Activated T-helper 17 cell treated with anti-CD3 and anti-CD28 coated beads, Interleukin-2, amount 50 U/mL, for 72 hours (primary cell): ENCODE measurements at places on chromosomes 3 and 15.

DNA sequence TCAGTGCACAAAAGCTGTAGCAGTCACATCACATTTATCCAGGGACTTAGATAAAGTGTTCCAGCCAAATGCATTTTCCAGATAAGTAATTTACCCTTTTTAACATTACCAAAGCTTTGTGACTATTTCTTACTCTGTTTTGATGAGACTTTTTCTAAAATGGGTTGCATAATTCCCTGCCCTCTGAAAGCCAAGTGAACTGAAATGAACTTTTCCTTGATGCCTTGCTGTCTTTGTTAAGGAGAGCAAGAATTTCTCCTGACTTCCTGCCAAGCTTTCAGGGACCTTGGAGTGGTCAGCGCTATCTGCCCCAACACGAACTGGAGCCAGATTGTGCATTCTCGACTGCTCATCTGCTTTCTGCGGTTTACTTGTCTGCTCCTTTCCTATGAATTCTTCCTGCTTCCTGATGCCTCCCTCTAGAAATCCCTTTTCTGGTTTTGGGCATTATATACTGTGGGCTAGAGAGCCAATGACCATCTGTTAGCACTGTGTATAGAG, 34.8 kb downstream of the EIF4E3 start:
- no peak for ATAC-seq
- H3K4me1 ChIP-seq, result no peaks in the 10 kb centered on the region
- no peaks in the 10 kb centered on the region for H3K27me3 ChIP-seq
- H3K27ac ChIP-seq, result no peak overlapping the region

- H3K36me3 ChIP-seq, result peaks cover 86% of the 10 kb centered on the region
- no peak overlapping the region for H3K4me3 ChIP-seq
- no peak for ATAC-seq
- peaks cover 14% of the 10 kb centered on the region for H3K4me1 ChIP-seq
- H3K27me3 ChIP-seq, result peaks cover 7% of the 10 kb centered on the region
Observed at GRCh38 chr3:45936261-45936660, 7.0 kb upstream of the CXCR6 start.

- H3K27me3 ChIP-seq, result peaks cover 15% of the 10 kb centered on the region
- H3K36me3 ChIP-seq, result no peaks in the 10 kb centered on the region
- no peak overlapping the region for H3K4me3 ChIP-seq
- H3K4me1 ChIP-seq, result no peaks in the 10 kb centered on the region
- no peak overlapping the region for H3K27ac ChIP-seq
Observed at GRCh38 chr15:75095594-75095993, 72.2 kb downstream of the PPCDC start.

GRCh38 chr3:106683953-106684620, 693.2 kb upstream of the CCDC54 start:
- H3K4me1 ChIP-seq, result no peaks in the 10 kb centered on the region
- H3K27ac ChIP-seq, result no peak overlapping the region
- H3K36me3 ChIP-seq, result no peaks in the 10 kb centered on the region
- H3K27me3 ChIP-seq, result peaks cover 18% of the 10 kb centered on the region
- no peak for ATAC-seq
- H3K4me3 ChIP-seq, result no peak overlapping the region

- H3K36me3 ChIP-seq, result no peaks in the 10 kb centered on the region
- no peak for ATAC-seq
- H3K27me3 ChIP-seq, result no peaks in the 10 kb centered on the region
- no peak overlapping the region for H3K4me3 ChIP-seq
- H3K27ac ChIP-seq, result no peak overlapping the region
Observed at GRCh38 chr3:85862893-85863455, 904.2 kb downstream of the CADM2 start.

DNA sequence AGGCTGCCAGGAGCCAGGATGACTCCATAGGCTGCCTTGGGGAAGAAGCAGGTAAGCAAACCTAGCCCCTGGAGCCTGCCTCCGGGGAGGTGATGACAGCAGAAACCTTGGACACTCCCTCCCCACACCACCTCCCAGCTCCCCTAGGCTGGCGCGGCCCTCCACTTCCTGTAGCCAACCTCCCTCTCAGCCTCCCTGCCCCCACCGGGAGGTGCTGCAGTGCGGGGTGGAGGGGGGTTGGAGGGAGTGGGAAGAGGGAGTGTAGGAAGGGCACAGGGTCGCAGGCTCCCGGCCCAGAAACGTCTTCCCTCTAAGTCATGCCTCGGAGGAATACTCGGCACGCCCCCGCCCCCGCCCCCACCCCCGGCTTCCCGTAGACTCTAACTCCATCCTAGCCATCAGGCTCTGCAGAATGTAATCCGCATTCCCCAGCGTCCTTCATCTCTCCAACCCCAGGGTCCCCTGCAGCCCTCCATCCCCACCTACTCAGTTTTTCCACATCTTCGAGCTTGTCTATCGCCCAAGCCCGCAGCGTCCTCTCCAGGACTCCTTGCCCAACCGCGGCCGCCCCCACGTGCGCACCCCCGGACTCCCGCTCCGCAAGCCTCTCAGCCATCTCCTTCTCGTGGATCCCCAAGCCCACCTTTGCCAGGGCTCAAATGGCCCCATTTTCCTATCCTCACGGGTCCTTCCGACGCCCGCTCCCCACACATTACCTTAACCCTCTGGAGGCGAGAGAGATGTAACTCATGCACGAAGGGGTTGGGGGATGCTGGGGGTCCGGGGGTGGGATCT, 528 bp downstream of the LPCAT4 start:
- peak; percentile 20 for ATAC-seq
- no peaks in the 10 kb centered on the region for H3K27me3 ChIP-seq
- H3K27ac ChIP-seq, result peak overlapping the region; percentile 86

GRCh38 chr3:60365360-60365759, 885.9 kb downstream of the FHIT start:
- H3K27ac ChIP-seq, result no peak overlapping the region
- H3K4me1 ChIP-seq, result no peaks in the 10 kb centered on the region
- H3K27me3 ChIP-seq, result peaks cover 10% of the 10 kb centered on the region
- peak; percentile 86 for ATAC-seq
- no peaks in the 10 kb centered on the region for H3K36me3 ChIP-seq

DNA sequence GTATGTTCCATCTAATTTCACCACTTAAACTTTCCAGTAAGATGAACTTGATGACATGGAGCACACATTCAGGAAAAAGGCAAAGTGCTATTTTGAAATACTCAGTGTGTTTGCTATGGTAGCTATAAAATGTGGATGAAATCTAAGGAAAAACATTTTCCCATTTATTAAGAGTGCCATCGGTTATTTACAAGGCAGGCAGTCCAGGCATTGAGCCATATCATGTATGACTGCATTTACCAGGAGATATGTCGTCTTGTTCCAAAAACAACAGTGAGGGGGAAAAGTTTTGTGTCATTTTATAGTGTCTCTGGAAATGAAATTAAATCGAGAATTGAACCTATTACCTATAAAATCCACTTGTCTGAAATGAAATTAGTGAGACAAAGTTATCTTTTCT, 13.7 kb downstream of the ANXA2 start:
- ATAC-seq, result no peak
- no peak overlapping the region for H3K4me3 ChIP-seq
- peaks cover 74% of the 10 kb centered on the region for H3K36me3 ChIP-seq
- H3K27ac ChIP-seq, result no peak overlapping the region

GRCh38 chr3:28291577-28291976, 50.2 kb downstream of the CMC1 start:
- H3K36me3 ChIP-seq, result peaks cover 11% of the 10 kb centered on the region
- ATAC-seq, result no peak
- peaks cover 6% of the 10 kb centered on the region for H3K4me1 ChIP-seq
- peak overlapping the region; percentile 49 for H3K27ac ChIP-seq
- no peaks in the 10 kb centered on the region for H3K27me3 ChIP-seq

- no peak overlapping the region for H3K4me3 ChIP-seq
- H3K4me1 ChIP-seq, result no peaks in the 10 kb centered on the region
- peaks cover 6% of the 10 kb centered on the region for H3K27me3 ChIP-seq
- no peaks in the 10 kb centered on the region for H3K36me3 ChIP-seq
Observed at GRCh38 chr3:107458871-107459270, 63.9 kb upstream of the BBX start.

GRCh38 chr3:112046599-112046998, 12.1 kb downstream of the TMPRSS7 start:
- no peak overlapping the region for H3K4me3 ChIP-seq
- H3K27me3 ChIP-seq, result peaks cover 1% of the 10 kb centered on the region
- no peak overlapping the region for H3K27ac ChIP-seq
- ATAC-seq, result no peak

DNA sequence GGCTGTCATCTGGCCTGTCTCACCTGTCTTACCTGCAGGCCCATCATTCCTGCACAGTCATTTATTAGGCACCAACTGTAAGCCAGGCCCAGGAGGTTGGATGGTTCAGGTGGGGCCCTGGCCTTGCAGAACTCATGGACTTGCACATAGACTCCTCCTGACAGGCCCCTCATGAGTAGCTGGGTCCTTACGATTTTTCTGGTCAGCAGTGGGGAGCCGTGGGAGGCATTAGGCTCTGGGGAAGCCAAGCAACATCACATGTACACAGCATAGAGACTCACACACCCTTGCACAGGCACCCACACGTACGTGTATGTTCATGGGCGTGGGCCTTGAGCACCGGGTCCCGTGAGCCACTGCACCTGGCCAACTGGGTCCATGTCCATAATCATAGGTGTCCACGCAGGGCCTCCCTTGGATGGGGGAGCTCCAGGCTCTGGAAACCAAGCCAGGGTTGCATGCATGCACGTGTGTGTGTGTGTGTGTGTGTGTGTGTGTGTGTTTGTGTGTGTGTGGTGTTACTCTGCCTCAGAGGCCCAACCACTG, 20.3 kb downstream of the CISH start:
- peak overlapping the region; percentile 97 for H3K27ac ChIP-seq
- H3K4me3 ChIP-seq, result peak overlapping the region; percentile 84
- H3K27me3 ChIP-seq, result no peaks in the 10 kb centered on the region
- peaks cover 49% of the 10 kb centered on the region for H3K36me3 ChIP-seq
- peak; percentile 13 for ATAC-seq
- H3K4me1 ChIP-seq, result peaks cover 38% of the 10 kb centered on the region

DNA sequence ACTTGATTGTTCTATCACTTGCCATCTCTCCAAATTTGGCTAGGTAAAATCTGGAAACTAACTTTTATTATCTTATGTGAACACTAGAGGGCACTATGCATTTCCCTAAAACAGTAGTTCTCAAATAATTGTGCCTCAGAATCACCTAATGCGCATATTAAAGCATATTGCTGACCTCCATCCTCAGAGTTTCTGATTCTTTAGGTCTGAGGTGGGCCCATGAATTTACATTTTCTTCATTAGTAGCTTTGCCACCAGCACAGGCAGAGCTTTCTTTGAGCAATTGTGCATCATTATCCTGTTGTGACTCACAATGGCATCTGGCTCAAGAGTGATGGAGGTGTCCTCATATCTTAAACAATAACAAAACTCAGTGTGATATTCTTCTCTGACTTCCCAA, 17.5 kb upstream of the BCHE start:
- H3K27ac ChIP-seq, result no peak overlapping the region
- no peak overlapping the region for H3K4me3 ChIP-seq
- no peaks in the 10 kb centered on the region for H3K27me3 ChIP-seq
- H3K4me1 ChIP-seq, result no peaks in the 10 kb centered on the region

DNA sequence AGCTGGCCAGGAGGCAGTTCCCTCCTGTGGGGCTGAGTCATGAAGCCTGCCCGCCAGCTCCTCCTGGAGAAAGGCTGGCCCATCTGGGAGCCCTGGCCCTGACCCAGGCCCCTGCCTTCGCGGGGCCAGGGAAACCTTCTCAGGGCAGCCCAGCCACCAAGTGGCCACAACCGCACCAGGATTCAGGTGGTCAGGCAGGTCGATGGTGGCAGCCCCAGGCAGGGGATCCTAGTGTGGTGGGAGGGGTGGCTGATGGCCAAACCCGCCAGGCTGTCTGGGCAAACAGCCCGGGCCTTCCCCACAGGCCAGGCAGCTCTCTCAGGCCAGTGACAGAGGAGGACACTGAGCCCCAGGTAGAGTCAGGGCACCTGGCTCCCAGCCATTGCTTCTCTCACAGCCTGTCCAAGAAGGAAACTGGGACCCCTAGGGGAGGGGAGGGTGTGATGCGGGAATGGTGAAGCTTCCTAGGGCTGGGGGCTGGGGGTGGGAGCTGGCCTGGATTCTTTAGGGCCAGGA, 1.2 kb downstream of the TWF2 start:
- ATAC-seq, result no peak
- no peaks in the 10 kb centered on the region for H3K27me3 ChIP-seq
- H3K4me1 ChIP-seq, result peaks cover 23% of the 10 kb centered on the region
- H3K27ac ChIP-seq, result peak overlapping the region; percentile 90

- H3K4me3 ChIP-seq, result peak overlapping the region; percentile 94
- peak overlapping the region; percentile 96 for H3K27ac ChIP-seq
- peaks cover 51% of the 10 kb centered on the region for H3K4me1 ChIP-seq
- H3K36me3 ChIP-seq, result peaks cover 43% of the 10 kb centered on the region
- ATAC-seq, result no peak
- no peaks in the 10 kb centered on the region for H3K27me3 ChIP-seq
Observed at GRCh38 chr3:97969541-97969940, 2.7 kb downstream of the RIOX2 start.

- ATAC-seq, result no peak
- no peak overlapping the region for H3K4me3 ChIP-seq
- peaks cover 8% of the 10 kb centered on the region for H3K4me1 ChIP-seq
Observed at GRCh38 chr3:191361456-191361855, 31.1 kb upstream of the UTS2B start.

DNA sequence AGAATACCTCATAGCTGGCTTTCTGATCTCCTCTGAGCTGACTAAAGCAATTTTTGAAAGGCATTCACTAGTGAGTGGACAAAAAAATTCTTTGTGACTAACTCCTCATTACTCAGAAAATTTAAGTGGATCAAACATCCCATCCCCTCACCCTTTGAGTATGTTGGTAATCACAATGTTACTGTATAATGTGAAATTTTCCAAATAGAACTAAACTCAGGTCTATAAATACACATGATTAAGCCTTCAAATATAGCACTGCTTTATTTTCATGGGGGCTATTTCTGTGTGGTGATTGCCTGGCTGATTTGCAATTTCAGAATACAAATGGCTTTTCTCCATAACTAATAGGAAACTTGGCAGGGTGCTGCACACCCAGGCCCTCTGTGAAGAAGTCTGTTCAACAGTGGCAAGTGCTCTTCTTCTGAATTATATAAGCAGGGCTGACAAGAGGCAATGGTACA, 45.9 kb upstream of the ACTC1 start:
- H3K36me3 ChIP-seq, result no peaks in the 10 kb centered on the region
- H3K4me1 ChIP-seq, result no peaks in the 10 kb centered on the region
- ATAC-seq, result no peak
- no peak overlapping the region for H3K27ac ChIP-seq
- peaks cover 3% of the 10 kb centered on the region for H3K27me3 ChIP-seq

- H3K36me3 ChIP-seq, result no peaks in the 10 kb centered on the region
- no peak for ATAC-seq
- H3K4me3 ChIP-seq, result no peak overlapping the region
- no peak overlapping the region for H3K27ac ChIP-seq
- no peaks in the 10 kb centered on the region for H3K4me1 ChIP-seq
- peaks cover 6% of the 10 kb centered on the region for H3K27me3 ChIP-seq
Observed at GRCh38 chr3:33915796-33916546, 117.5 kb downstream of the PDCD6IP start.

- H3K36me3 ChIP-seq, result no peaks in the 10 kb centered on the region
- H3K4me1 ChIP-seq, result peaks cover 4% of the 10 kb centered on the region
- H3K27ac ChIP-seq, result no peak overlapping the region
- no peaks in the 10 kb centered on the region for H3K27me3 ChIP-seq
Observed at GRCh38 chr3:115156046-115156654, 9.1 kb upstream of the ZBTB20 start.

GRCh38 chr15:40929660-40930429, 705 bp downstream of the DLL4 start:
- H3K36me3 ChIP-seq, result no peaks in the 10 kb centered on the region
- H3K4me1 ChIP-seq, result peaks cover 7% of the 10 kb centered on the region
- no peak overlapping the region for H3K27ac ChIP-seq
- peak overlapping the region; percentile 75 for H3K4me3 ChIP-seq
- ATAC-seq, result peak; percentile 5

- no peaks in the 10 kb centered on the region for H3K4me1 ChIP-seq
- no peaks in the 10 kb centered on the region for H3K36me3 ChIP-seq
- no peak overlapping the region for H3K4me3 ChIP-seq
- ATAC-seq, result no peak
- H3K27ac ChIP-seq, result no peak overlapping the region
- H3K27me3 ChIP-seq, result no peaks in the 10 kb centered on the region
Observed at GRCh38 chr3:72591522-72592421, 256.5 kb downstream of the SHQ1 start.
